ENCODE measurements at places on chromosomes 4 and X.

GRCh38 chr4:123110147-123110546 lies 187.8 kb upstream of the NUDT6 start:
- DNase-seq: no peak

DNA sequence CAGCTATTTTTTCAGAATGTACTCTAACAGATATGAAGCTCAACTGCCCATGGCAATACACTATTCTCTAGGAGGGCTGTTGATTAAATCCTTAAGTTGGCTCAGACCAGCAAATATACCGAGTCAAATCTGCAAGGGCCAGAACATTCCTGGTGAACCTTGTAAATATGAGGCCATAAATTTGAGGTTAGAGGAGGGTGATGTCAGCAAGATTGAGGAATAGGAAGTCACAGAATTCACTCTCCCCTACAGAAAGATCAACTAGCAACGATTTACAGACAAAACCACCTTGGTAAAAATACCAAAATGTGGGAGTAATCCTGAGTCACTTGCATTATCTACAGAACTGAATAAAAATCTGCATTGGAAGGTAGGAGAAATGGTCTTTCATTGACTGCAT lies 399.3 kb downstream of the GPM6A start:
- DNase-seq: no peak

GRCh38 chr4:53551281-53551864 lies 39.9 kb downstream of the LNX1 start:
- no peak for DNase-seq

- DNase-seq: no peak
Observed at GRCh38 chr4:185920691-185921260, 108.8 kb upstream of the SORBS2 start.

Measured in stimulated activated naive CD8-positive, alpha-beta T cell treated with anti-CD3 and anti-CD28 coated beads, Interleukin-15, amount 100 ng/mL, for 72 hours (primary cell).